Inflammatory macrophage (primary cell): ENCODE measurements at places on chromosomes 1 and 21.

GRCh38 chr1:19425646-19426239, 59.6 kb downstream of the CAPZB start:
- no peak for DNase-seq

DNA sequence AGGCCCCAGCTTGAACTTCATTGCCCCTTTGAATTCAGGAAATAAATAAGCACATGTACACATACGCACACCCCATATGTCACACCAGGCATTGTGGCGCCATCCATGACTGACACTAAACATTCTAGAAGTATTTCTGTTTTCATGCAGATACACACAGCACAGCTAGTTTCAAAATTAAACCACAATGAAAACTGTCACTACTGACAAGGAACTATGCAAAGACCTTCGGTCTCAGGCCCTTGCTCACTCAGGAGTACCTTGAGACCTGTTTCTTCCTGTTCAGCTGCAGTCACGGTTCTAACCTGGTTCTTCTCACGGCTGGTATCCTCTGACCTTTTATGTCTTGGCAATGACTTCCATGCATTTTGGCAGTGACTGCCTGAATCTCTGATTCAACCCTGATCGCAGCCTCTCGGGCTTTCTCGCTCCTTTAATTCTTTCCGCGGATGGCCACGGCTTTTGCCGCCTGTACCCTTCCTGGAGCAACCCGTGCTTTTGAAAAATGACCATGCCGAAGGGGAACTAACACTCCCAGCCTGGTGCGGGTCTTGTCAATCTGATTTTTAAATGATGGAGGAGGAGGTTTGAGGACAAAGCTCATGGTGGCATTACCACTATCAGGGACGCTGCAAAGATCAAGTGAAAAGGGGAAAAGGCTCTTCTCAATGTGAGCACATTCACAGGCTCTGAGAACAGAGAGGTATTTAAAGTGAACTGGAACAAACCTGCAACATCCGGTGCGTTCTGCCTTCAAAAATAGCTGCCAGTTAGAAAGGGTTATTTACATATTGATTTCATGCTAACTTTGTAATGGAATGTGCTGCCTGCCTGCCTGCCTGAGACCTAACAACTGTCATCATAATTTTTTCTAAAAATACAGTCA, 384.6 kb downstream of the RRAGC start:
- no peak for DNase-seq

DNA sequence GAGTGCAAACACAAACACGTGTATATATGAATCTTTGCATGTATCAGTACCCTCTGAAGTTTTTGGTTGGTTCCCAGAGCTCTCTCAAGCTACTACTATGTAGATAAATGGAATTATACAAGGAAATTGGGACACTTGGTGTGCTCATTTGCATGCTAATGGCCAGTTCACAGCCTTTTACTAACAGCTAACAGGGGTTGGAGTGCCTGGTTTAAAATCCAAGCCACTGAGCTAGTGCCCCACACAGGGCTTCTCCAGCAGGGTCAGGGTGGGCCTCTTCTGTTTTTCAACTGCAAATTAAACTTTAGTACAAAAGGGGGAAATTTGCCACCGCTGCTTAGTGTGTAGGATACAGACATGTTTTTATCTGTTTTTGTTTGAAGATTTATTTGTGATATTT, 121.0 kb downstream of the ATP5PO start:
- DNase-seq = no peak

GRCh38 chr1:205576011-205576410, 55.8 kb downstream of the ELK4 start:
- no peak for DNase-seq

GRCh38 chr1:16017461-16018303, at the start of gene HSPB7:
HSPB7 (minus strand) TSS chr1:16018043; CDS start chr1:16017963, 80 bp downstream.
- no peak for DNase-seq

GRCh38 chr1:165354739-165355138, 1.8 kb downstream of the LMX1A start:
- DNase-seq = no peak

GRCh38 chr21:39312112-39313041, 1.1 kb downstream of the BRWD1 start:
- DNase-seq = peak; percentile 94

GRCh38 chr21:42671778-42672593, 18.6 kb downstream of the PDE9A start:
- DNase-seq = no peak

DNA sequence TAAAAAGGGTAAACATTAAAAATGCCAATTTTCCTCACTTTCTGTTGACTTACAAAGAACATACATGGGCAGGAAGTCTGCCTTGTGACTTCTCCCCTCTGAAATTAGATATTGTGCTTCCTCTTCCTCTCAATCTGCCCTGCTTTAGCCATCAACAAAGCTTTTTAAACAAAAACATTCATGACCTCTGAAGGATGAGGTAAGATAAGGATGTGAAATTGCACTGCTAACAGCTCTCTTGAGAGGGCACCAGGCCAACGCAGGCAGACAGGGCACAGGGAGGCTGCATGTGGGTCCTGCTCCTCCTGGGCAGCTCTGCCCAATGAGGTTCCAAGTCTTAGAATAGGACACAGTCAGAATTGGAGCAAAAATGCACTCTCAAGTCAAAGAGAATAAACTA, 62.1 kb downstream of the DEGS1 start:
- peak; percentile 97 for DNase-seq

DNA sequence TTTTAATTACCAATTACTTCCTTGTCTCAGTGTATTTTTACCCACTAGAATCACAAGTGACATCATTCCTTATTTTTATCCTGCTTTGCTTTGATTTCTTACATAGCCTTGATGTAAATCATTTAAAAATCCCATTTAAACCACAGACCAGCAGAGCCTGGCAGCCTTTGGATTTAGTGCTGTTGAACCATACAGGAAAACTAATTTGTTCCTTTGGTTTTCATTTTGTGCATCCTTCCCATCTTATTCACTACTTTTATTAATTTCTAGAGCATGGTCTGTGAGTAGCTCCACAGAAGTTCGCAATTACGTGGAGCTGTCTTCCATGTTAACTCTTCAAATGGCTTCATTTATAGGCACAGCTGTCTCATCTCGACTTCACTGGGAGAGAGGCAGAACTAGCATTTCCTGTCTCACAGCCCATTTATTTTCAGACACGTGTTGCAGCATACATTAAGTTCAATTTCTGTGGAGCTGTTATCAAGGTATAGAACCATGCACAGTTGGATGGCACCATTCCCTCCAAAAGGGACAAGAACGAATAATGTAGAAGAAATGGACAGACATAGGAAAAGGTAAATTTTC, 235.3 kb downstream of the MRPL39 start:
- DNase-seq = no peak

DNA sequence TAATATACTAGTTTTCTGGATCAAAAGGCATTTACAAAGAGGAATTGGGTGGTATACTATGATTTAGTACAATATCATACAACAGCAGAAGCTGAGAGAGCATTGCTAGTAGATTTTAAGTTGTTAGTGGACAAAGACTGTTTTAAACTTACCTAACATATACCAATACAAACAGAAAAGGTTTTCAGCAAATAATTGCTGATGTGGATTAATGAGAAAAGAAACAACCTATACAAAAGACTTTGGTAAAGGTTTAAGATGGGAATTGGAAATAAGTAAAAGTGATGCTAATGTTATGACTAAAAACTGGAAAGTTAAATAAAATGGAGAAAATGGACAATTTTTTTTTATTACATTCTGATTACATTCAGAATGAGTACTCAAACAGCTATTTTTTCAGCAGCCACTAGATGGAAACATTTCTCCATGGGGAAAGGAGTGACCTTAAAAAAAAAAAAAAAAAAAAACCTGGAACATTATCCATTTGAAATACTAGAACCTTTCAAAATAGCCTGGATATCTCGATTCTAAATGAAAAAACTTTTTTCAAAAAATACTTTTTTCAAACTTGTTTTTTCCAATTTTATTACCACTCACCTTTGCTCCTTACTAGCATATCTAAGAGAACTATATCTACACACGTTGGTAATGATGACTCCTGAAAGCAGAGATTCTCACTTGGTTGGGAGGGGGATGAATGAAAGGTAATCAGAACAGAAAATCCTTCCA, 55.4 kb downstream of the EPRS1 start:
- DNase-seq = no peak

GRCh38 chr1:43452789-43453441, 816 bp downstream of the HYI start:
- DNase-seq = no peak

DNA sequence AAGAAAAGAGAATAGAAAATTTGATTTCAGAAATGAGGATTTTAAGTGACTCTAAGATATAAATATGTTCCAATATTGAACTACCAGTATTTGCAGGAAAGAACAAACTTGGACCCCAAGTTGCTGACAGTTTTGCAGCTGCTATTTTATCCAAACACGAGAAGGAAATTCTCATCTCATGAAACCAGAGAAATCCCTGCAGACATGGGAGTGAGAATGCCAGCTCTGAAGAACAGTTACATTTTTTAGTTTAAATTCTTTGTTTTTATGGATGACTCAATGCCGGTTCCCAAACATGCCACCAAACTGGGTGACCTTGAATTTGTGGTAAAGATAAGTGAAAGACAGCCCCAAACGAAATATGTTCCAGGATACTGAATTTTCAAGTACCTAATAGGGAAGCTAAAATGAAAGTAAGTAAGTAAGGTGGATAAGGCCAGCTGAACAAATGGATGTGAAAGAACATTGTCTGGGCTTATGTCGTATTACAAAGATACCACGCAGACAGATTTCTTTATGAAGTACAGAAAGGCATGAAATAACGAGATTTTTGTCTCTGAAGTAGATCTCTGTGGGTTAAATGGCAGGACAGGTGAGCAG, 19.9 kb downstream of the TLR5 start:
- DNase-seq = no peak

DNA sequence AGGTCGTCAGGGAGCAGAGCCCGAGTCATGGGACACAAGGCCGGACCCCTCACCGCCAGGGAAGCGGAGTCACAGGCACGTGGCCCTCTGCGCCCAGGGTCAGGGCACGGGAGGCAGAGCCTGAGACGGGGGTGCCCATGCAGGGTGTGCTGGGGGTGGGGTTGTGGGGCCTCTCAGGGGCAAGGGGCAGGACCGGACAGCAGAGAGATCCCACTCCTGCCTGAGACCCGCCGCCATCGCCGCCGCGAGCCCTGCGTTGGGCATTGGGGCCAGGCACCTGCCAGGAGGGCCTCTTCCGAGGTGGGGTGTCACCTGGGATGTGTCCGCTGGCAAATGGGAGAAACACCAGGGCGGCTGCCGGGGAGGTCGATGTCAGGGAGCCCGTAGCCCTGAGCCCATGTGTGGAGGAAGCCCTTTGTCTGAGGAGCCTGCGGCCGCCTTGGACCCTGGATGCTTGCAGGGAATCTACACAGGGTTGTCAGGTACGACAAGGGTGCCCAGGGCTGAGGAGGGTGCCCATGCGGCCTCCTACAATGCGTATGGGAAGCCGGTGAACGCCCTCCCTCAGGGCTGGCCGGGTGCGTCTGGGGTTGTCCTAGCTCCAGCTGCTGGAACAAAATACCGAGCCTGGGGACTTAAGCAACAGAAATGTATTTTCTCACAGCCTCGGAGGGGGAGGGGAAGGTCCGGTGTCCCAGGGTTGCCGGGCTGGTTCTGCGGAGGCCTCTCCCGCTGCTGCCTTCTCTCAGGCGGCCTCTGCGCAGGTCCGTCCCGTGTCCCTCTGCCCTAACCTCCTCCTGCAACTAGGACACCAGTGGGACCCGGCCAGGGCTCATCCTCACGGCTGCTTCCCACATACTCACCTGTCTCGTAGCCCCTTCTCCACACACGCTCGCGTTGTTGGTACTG, 16.4 kb upstream of the C1orf159 start:
- DNase-seq = no peak

DNA sequence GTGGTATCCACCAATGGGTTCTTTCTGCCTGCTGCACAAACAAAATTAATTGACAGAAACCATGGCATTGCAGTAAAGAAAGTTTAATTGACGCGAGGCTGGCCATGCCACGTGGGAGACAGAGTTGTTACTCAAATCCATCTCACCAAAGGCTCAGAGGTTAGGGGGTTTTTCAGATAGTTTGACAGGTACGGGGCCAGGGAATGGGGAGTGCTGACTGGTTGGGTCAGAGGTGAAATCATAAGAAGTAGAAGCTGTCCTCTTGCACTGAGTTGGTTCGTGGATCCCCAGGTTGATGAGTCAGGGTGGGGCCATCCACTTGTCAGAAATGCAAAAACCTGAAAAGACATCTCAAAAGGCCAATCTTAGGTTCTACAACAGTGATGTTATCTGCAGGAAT, 941 bp upstream of the TBCE start:
- DNase-seq = no peak

- DNase-seq = no peak
These were observed 4.8 kb downstream of the FAM3B start for GRCh38 chr21:41321211-41321907.

- peak; percentile 35 for DNase-seq
These were observed 5.1 kb upstream of the LAMB3 start for GRCh38 chr1:209657140-209657879.

GRCh38 chr1:43711524-43712386, 4.4 kb downstream of the ST3GAL3 start:
- DNase-seq = no peak

DNA sequence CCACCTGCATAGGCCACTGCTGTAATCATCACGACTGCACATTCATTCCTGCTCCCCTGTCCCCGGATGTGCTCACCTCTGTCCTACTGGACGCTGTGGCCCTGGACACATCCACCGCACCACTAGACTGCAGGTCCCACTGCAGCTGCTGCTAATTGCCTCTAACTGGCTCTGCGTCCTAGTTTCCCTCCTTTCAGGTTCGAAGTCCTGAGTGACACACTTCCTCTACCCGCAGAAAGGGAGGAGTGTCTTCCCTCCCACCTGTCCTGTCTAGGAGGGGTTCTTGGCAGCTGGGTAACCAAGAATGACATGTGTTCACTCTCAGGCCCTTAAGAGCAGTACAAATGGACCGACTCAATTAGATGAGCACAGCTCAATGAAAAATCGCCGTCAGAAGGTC, 40.5 kb upstream of the ITPKB start:
- no peak for DNase-seq

DNA sequence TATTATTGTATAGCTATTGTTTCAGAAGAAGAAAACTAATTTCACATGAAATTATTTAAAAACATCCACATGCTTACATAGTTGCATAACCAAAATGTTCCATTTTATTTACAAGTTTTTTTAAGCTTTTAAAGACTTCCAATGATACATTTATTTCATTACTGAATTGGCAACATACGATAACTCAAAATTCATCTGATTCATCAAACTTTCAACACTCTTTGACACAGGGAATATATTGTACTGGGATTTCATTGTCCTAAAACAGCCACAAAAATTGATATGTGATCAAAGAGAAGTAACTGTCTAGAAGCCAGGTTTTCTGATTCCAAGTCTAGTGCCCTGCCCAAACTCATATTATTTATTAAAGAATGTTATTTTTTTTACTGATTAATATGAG, 131.4 kb upstream of the USP24 start:
- no peak for DNase-seq
